ENCODE measurements at places on chromosomes 6 and 20.

GRCh38 chr6:455006-455585 lies 63.5 kb downstream of the IRF4 start:
- DNase-seq: no peak

DNA sequence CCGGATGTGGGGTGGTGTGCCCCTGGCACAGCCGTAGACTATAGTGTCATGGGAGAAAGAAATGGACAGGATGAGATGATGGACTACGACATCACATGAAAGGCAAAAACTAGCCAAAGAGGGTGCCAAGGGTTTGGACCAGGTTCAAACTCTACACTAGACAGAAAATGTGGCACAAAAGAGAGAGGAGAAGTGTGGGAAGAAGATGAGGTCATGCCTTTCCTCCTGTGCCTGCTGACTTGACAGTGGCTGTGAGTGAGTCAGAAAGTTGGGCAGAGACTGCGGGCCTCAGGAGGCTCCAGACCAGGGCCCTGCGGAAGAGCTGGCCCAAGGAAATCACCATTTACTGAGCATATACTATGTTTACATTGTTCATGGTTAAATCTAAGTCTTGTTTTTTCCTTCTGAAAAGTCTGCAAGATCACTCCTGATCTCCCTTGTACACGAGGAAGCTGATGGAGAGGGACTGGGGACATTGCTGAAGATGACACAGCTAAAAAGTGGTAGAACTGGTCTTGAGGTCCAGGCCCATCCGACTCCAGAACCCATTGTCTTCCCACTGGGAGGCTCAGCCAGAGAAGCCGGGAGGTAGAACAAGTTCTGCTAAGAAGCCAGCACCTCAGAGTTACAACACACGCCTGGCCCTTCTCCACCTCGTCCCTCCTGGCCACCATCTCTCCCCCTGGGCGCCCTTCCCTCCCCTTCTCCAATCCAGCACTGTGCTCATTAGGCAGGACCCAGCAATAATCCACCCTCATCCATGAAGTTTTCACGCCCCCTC lies 35.6 kb downstream of the CNKSR3 start:
- no peak for DNase-seq

DNA sequence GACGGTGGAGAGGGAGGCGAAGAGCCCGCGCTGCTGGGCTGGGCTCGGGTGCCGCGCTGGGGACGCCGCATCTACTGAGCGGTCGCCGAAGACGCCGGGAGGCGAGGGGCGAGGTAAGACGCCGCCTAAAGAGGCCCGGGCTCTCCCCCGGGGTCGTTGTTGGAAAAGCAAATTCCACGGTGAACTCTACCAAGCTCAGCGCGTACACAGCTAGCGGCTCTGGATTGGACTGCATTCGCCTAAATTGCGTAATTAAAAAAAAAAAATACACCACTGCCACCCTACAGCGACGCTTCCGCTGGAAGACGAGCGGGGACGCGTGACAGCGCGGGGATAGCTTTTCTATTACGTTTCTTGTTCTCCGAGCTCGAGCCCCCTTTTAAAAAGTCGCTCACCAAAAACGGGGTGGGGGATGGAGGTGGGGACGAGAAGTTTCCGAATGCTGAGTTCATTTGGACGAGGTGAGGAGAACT lies 92.0 kb upstream of the PRDM1 start:
- DNase-seq: peak; percentile 49

DNA sequence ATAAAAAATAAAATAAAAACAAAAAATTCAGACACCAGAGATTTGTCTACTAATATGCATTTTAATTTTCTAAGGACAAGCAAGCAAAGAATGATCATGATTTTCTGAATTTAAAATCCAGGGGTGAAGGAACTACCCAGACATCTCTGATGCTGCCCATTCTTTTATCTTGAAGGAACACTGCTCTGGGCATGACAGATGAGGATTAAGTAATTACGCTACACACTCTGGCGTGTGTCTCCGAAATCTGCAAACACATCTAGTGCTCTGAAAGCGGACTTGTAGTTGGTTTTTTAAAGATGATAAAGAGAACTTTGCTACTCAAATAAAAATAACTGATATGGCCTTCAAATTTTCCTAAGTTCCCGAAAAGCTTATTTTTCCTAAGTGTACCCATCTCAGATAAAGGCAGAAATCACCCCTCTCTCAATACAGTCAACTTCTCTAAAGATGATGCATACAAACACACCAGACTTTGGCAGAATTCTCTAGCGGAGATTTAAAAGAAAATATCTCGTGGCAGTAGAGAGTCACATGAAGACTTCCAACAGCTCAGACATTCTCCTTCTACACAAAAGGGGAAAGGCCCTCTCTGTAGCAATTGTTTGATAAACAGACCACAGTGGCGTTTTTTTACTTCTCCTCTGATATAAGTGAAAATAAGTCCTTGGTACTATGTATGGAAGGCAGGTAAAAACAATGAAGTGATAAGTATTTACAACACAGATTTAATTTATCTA lies 133.8 kb downstream of the BACH2 start:
- DNase-seq: no peak

DNA sequence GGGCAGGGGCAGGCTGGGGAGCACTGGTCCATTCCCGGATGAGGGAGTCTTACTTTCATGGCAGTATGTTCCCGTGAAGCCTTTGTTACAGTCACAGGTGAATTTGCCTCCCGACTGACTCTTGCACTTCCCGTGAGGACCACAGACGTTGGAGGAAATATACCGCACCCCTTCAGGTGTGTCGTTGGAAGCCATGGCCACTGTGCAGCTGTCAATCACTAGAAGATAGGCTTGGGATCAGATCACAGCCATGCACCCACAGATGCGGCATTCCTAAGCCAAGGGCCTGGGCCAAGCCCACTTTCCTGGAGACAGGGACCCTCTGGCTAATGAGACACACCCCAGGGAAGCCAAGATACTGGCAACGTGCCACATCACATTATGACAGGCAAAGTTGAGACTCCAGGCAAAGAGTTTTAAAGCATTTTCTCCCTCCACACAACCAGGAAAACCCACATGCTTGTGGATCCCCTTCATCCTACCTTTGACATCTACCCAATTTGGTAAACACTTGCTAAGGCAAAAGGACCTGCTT lies 26.8 kb downstream of the JAG1 start:
- no peak for DNase-seq

DNA sequence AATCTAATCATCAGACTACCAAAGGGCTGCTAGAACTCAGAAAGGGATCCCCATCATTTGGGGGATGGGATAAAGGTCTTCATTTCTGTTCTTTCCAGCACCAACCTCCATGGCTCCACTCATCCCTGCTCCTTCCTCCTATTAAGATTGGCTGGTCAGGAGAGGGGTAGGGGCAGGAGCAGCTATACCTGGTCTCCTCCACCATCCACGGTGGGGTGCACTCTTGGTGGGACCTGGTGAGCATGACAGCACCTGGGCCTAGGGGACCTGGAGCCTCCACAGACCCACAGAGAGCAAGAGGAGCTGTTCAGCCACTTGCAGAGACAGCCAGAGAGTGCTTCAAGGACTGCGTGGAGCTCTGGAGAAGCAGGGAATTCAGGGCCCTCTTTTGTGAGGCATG lies 6.1 kb upstream of the ULBP2 start:
- no peak for DNase-seq

DNA sequence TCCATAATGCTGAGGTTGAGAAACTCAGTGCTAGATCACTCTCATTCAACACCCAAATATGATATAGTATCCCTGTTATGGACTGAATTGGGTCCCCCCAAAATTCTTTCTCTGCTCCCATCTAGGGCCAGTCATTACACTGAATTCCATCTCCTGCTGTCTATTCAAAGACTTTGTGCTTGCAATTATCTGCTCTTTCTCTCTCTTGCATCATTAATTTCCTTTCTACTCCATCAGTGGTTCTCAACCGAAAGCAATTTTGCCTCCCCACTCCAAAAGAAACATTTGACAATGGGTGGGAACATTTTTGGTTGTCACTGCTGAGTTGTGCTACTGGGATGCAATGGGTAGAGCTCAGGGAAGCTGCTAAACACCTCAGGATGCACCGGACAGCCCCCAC lies 271.5 kb upstream of the CDYL start:
- DNase-seq: no peak

- DNase-seq: no peak
Measured at GRCh38 chr6:16092990-16093389, 35.9 kb upstream of the MYLIP start.

GRCh38 chr6:122339661-122340060 lies 59.8 kb upstream of the HSF2 start:
- DNase-seq: no peak

- no peak for DNase-seq
Measured at GRCh38 chr20:9269280-9269971, 200.5 kb downstream of the PLCB4 start.

DNA sequence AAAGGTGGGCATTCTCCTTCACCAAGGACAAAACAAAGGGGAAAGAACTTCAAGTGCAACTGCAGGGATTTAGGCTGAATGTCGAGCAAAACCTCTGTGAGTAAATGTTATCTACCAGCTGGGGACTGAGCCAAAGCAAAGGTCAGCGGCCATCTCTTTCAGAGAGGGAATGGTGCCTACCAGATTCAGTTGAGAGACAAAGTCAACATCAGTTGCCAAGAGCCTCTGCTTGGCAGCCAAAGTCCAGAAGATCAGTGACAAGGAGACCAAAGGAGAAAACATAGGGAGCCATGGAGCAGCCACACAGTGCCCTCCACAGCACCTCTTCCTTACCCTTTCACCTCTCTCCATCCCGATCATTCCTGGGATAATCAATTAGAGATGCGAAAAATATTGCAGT lies 472.5 kb downstream of the KIF16B start:
- no peak for DNase-seq

GRCh38 chr6:136816656-136817055 lies 5.7 kb upstream of the PEX7 start:
- DNase-seq: no peak

DNA sequence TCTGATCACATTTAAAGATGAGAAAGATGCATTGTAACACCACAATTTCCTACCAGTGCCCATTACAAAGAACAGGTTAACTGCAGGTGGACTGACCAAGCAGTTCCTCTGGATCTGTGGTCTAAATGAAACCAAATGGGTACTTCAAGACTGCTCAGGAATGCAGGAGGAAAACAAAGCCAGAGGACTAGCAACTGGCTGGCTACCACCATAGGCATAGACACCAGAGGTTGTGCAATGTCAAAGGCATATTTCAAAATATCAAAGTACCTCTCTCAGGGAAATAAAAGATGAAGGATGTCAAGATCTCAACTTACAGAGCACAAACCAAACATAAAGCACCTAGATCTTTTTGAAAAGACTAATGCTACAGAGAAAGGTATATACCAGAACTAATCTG lies 65.5 kb downstream of the GMDS start:
- no peak for DNase-seq

DNA sequence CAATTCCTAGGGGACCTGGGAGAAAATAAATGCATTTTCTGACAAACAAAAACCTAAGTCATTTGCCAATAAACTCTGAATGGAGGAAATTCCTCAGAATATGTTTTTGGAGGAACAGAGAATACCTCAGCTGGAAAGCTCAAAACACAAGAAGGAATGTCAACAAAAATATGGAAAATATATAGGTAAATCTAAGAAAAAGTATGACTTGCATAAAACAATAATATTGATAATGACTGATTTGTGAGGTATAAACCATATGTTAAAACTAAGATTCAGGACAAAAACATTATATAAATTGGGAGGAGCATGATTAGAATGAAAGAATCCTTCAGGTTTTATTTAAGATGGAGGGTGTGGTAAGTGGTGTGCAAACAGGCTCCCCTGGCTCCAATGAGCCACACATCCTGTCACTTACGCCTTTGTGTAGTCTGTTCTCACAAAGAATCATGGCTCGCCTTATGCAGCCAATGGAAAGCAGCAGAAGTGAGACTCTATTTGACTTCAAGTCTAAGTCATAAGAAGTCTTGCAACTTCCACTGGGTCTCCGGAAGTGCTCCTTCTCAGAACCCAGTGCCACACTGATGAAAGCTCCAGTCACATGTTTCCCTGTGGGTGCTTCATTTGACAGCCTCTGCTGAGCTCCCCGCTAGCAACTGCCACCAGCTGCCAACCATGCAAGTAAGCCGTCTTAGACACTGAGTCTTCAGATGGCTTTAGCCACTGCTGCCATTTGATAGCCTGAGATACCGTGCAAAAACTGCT lies 8.1 kb downstream of the CFAP61 start:
- no peak for DNase-seq

DNA sequence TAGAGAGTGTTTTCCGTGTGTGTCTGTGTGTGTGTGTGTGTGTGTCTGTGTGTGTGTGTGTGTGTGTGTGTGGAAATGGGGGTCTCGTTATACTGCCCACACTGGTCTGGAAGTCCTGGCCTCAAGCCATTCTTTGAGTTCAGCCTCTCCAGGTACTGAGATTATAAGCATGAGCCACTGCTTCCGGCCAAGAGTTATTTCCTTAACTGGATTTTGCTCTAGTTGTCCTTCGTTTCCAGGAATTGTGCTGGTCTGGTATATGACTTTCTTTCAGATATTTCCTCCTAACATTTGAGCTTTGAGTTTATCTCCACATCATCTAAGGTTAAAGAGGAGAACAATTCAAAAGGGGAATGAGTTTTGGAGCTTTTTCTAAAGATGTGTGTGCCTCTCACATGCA lies 124.8 kb downstream of the SH3BGRL2 start:
- DNase-seq: no peak
